ENCODE measurements at places on chromosomes 11 and 22. TPM values are rescaled to one million over a fixed set of nuclear protein-coding genes. Genes with fewer than 3 reads are reported as not detected.

GRCh38 chr11:126647735-126648134 lies 292.2 kb downstream of the ST3GAL4 start:
- no peak for DNase-seq

DNA sequence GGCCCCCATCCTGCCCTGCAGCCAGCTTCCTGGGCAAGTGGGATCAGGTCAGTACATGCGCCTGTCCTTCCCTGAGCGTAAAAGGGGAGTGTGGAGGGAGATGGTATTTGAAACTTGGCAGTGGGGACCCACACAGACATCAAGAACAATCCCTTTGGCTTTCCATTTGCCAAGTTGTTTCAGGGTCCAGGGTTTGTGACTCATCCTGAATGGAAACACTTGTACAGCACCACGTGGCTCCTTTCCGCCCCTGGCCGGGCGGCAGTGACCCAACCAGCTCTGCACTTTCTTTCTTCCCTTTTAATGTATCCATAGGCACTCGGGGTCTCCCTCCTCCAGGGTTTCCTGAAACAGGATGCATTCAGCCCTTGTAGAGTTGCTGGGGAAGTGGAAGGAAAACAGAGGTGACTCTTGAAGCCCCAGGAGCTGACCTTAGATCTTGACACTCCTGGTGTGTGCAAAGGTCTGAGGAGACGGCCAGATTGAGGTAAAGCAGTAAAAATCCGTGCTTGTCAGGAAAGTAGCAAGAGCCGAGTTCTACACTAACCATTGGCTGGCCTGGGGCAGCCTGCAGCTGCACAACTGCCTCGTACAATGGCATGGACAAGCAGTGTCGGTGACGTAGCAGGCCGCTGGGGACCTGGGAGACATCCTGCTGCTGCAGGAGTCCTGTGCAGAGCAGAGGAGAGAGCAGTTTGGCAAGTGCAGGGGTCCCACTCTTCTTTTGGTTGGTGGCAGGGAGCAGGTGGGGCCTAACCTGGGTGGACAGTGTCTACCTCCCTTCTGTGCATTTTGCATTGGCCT lies 189.8 kb downstream of the SNX19 start:
- peak; percentile 37 for DNase-seq

GRCh38 chr22:45102896-45103420 lies 60.8 kb upstream of the NUP50 start:
- DNase-seq: no peak

GRCh38 chr11:34798985-34799384 lies 117.2 kb downstream of the APIP start:
- DNase-seq: no peak

DNA sequence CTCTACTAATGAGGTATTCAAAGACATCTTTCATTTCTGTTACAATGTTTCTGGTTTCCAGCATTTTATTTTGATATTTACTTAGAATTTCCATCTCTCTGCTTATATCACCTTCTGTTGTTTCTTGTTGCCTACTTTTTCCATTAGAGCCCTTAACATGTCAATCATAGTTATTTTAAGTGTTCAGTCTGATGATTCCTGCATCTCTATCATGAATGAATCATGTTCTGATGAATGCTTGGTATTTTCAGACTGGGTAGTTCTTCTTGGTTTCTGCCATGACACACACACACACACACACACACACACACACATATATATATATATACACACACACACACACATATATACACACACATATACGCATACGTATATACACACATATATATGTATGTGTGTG lies 486.4 kb upstream of the ISX start:
- DNase-seq: no peak

SLC25A45 gene
- 7.5 TPM for total RNA-seq

IL10RA gene
- total RNA-seq: 1.1 TPM

CBX7 gene
- 46.8 TPM for total RNA-seq

DNA sequence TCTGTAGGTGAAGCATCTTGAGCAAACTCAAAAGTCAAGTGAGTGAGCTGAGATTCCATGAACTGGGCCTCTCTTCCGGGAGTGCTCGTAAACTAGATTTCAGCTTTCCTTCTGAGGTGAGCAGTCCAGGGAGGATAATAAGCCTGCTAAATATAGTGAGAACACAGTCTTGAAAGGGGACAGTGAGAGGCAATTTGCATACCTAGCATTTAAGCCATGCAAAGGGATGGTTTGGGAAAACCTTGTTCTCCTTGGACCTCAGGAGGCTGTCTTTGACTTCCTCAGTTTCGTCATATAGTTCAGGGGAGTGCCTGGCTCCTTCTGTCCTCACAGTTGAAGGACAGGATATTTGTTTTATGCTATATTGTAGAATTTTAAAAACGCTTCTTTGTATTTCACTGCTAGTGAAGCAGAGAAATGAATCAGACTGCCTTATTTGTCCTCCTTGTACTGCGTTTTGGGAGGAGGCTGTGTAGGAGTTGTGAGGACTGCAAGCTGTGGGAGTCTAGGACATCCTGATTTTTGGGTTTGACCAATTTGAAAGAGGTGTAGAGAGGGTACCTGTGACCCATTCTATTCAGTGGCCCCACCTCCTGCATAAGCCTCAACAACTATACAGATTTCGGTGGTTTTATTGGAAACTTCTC lies 11.0 kb upstream of the SORL1-AS1 start:
- no peak for DNase-seq

APOL5 gene
- total RNA-seq: not detected

DNA sequence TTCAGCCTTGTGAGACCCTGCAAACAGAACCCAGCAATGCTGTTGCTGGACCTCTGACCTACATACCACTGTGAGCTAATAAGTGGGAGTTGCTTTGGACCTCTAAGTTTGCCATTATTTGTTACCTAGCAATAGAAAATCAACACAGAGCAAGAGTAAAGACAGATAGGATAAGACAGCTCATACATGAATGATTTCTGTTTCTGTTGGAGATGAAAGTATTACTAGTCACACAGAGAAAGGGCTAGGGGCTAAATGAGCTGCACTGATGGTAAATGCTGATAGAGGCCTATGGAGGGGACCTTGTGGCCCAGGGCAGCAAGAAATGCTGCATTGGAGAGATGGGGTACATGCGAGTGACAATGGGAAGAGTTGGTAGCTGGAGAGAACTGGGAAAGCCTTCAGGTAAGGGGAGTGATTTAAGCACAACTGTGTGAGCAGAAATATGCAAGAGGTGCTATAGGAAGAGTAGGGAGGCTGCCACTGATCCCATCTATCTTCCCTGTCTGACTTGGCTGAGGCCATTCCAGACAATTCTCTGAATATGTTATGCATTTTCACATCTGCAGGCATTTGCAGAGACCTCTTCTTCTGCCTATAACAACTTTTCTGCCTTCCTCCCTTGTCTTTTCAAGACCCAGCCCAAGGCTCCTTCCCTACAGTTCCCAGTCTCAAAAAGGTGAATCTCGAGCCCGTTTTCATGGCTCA lies 46.1 kb upstream of the SYN3 start:
- DNase-seq: no peak

DNA sequence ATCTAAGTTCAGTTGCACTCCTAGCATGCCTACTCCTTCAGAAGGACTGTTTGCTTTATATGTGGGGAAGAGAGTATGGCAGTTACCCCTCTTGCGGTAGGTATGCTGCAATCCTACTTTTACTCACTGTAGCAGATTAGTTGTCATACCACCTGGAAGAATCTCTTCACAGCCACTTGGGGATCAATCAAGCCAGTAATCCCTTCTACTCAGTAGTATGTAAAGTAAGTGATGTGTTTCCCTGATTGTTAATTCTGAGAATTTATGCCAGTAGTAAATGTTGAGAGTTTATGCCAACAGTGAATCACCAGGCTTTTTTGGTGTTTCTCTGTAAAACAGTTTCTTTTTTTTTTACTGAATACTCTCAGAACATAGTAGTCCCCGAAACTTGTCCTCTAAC lies 34.4 kb downstream of the PRMT3 start:
- no peak for DNase-seq

- DNase-seq: no peak
Observed at GRCh38 chr11:104369761-104370160, 205.8 kb upstream of the PDGFD start.
